ENCODE measurements at places on chromosomes 7 and 10. TPM values are rescaled to one million over a fixed set of nuclear protein-coding genes. Genes with fewer than 3 reads are reported as not detected.

DNA sequence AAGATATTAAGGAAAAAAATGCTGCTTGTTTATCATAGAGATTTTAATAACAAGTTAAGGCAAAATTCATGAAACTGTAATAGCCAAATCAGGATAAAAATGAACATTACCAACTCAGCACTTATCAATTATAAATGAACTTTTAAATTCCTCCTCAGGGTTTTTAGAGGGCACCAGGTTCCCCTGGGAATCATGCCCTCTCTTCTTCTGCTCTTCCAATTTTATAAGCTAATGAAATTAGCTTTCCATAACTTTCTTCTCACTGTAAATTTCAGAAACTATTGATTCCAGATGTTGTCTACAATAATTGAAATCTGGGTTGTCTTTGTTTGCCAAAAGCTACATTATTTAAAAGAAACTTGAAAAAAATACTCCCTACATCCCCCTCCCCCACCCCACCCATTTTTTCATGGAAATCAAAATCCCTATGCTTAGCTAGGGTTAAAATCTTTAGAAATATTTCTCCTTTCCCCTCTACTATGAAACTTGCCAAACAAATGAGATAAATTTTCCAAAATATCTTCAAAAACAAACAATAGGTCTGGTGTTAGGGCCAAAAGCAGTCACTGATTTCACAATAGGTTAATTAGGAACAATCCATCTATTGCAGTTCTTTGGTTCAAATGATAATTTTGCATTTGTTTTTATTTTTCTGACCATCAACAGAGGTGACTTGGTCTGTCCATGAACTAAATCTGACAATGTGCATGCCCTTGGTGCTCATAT, 187.7 kb downstream of the DOCK4 start:
- DNase-seq, result no peak

GRCh38 chr7:111190804-111191203, 99.9 kb downstream of the LRRN3 start:
- no peak for DNase-seq

DNA sequence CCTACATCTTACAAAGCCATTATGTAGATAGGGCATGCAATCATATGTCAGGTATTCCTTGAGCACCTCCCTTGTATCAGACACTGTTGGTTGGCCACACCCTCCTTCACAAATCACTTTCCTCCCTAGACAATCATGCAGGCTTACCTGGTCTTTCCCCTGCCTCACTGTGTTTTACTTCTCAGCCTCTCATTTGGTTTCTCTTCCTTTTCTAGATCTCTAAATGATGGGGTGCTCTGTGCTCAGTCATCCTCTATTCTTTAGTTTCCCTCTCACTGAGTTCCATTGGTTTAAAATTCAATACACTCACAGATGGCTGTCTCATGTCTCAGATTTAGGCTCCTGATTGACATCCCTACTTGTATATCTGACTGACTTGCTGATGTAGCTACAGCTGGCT, 31.4 kb downstream of the ANK3 start:
- DNase-seq, result no peak

DIP2C gene
- 15.1 TPM for total RNA-seq

PON3 gene
- 25.6 TPM for total RNA-seq

DNA sequence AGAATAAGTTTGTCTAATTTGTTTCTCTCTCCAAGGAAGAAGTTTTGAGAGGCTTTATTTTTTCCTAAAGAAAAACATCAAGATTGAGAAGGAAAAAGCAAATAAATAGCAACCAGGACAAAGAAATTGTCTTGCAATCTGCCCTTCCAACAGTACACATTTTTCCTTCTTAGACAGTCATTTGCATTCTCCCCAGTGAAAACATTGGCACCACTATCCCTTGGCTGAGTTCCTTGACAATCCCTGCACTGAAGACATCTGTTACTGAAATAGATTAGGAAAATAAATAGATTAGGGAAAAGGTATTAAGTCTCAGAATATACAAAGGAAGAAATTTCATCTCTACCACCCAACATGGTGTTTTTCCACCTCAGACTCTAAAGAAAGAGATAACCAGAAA, 12.2 kb upstream of the TMEM243 start:
- no peak for DNase-seq

GRCh38 chr7:26332698-26333097, 41.0 kb downstream of the SNX10 start:
- no peak for DNase-seq

ITGA8 gene
- total RNA-seq, result 23.4 TPM

- no peak for DNase-seq
These were observed 167.3 kb upstream of the MYO3A start for GRCh38 chr10:25766687-25767221.

DNA sequence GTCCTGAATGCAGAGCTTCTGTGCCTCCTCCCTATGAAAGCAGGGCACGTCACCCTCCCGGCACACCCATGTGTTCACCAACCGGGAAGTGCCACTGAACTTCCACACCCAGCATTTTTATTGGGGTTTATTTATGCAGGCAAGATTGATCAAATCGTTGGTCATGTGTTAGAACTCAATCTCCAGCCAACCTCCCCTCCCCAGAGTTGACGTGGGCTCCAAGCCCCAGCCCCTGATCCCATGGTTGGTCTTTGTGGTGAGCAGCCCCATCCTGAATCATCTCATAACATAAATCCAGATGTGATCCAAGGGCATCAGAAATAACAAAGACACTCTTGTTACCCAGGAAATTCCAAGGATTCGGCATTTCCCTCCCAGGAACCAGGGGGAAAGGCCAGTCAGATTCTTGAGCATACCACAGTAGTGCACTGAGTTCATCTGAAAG, 151.2 kb downstream of the TPST1 start:
- DNase-seq, result no peak

DNA sequence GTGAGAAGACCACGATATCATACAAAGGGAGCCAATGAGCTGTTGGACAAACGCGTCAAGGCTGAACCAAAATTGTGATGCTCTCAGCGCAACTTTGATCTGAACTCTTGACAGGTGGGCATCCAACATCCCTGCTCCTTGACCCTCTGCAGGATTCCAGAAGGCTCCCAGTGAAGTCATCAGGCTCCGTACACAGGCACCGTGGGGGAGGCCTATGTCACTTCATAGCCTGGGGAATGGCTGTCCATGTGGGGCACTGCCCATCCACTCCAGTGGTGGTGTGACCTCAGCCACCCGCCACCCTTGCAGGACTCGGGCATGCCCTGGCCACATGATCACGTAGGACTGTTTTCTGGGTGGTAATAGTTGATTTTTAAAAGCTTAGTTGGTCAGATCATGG, 233.8 kb upstream of the GRB10 start:
- DNase-seq, result no peak

GRCh38 chr10:15346440-15347141, 24.5 kb downstream of the FAM171A1 start:
- DNase-seq, result no peak

DRGX gene
- not detected for total RNA-seq

DNA sequence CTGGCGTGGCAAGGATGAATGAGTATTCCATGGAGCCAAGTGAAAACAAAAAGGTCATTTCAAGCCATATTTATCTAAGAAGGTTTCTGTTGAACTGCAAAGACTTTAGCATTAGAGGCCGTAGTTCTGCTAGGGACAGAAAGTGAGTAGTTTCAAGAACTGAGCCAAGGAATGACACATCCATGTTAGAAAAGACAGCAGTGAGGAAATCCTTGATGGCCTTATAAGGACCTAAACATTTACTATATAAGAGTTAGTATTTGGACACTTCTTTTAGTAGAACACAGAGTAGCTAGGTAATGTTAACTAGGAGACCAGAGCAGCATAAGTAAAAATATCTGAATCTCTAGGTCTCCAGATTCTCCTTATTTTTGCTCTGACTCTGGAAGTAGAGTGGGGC, 329.8 kb upstream of the SEMA3D start:
- DNase-seq, result no peak

DNA sequence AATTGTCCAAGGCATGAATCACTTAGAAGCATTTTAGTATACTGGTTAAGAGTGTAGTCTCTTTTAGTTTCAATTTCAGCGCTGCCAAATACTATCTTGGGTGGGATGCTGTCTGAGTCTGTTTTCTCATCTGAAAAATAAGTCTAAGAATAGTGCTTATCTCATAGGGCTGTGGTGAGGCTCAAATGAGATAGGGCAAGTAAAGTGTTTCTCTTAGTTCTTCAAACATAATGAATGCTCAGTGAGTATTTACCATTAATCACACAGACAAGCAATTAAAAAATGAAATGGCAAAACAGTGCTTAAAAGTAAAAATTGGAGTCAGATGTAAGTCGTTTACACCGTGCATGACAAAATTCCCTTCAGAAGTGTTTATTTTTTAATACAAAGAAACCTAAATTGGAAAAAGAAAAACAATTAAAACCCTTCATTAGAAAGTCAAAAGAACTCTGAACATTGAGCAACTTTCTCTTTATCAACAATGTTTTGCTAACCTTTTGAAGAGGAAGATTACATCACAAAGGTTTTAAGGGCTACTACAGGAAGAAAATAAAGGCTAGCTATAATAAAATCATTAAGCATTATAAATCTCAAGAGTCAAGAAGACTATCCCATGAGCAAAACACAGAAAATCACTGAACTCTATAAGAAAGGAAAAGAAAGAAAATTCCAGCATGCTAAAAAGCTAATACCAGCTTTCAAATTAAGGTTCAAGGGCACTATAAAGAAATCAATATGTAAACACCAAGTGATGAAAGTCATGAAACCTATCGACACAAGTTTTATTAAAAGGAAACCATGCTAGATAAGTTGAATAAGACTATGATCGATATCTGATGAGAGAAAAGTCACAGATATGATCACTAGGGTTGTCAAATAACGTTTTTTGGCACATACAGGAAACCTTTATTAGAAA, 45.6 kb upstream of the C1GALT1 start:
- no peak for DNase-seq

GRCh38 chr10:8533462-8533861, 479.0 kb downstream of the GATA3 start:
- no peak for DNase-seq

- no peak for DNase-seq
These were observed 357.0 kb downstream of the FRMD4A start for GRCh38 chr10:13973742-13974141.

LIPN gene
- total RNA-seq, result 1.6 TPM

DNA sequence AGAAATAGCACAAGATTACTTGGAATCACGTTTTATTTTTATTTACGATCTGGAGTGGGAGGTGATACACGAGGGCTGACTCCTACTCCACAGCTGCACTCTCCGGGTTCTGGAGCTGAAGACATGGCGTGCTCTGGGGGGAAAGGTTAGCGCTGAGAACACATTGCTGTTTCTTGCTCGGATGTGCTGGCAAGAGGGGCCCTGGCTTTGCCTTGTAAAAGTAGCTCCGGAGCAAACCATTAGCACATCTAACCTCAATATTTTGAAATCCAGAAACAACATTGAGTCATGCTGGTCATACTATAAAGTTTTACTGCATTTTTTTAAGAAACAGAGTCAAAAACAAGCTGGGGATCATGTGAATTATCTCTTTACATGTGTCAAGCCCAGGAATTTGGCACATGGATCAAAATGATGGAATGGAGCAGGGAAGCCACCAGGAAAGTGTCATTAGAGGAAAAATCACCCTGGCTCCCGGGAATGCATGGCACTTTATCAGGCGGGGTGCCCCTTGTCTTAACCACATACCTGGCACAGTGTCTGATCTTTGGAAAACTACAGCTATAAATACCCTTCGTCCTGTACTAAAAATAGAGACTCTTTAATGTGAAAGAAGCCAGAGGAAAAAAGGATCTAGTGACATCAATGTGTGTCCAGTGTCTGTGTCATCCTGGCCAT, 31.6 kb upstream of the LYZL1 start:
- no peak for DNase-seq

NKX6-2 gene
- total RNA-seq, result not detected

KIF11 gene
- total RNA-seq, result 1.8 TPM

DNA sequence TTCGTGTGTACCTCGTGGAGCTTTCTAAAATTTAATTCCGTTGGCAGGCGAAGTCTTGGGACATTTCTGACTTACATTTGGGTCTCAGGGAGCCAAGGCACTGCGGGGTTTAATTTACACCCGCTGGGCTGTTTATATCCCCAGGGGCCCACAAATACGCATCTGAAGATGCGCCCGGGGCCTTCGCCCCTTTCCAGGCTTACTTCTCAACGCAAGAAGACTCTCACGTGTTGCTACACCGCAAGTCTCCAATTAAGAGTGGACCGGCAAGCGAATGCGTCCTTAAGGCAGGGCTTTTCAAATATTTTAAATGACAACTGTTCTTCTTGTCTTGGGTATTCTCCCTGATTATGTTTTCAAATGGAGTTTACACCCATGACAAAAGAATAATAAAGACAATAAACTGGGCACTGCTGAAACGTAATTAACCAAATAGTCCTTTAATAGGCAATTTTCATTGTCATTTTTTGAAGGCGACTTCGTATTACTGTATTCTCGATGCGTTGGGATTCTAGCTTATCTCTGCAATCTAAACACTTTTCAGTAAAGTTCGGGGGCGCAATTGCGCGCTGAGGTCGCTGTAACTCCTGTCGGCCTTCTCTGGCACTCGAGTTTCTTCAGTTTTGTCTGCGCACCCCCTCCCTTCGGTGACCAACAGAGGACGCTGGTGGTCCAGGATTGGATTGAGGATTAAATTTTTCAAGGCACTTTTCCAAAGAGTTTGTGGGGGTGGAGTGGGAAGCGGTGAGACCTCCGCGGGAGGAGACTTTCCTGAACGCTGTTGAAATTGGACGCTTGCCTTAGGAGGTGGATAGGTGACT, 837 bp upstream of the IGFBP3 start:
- DNase-seq, result peak; percentile 51

GIMAP1 gene
- 18.8 TPM for total RNA-seq

- no peak for DNase-seq
These were observed 5.0 kb upstream of the PAXIP1 start for GRCh38 chr7:155007947-155008346.

DNA sequence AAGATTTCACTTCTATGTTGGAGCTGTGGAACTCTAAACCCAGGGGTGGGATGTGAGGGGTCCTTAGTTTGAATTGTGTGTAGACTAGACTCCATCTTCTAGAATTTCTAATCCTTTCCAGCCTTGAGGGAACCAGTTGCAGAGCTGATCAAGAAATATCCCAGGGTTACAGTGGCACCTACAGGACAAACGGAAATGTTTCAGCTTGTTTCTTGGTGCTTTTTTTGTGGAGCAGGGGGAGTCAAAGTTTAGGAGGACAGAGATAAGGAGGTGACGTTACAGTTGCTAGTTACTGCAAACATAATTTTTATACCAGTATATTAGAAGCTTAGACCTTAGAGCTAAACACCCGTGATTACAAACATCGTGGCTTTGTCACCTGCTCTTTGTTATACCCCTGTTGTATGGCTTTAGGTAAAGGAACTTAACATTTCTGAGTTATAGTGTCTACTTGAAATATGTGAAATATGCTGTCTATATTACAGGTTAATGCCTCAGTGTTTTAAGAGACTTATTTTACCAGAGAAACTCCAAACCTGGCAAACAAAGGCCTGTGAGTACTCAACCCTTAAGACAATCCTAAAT, 84.5 kb upstream of the DYNC1I1 start:
- DNase-seq, result no peak

GJD4 gene
- not detected for total RNA-seq

All from lower lobe of right lung (tissue), 2 donors.